Stimulated activated CD4-positive, alpha-beta T cell treated with anti-CD3 and anti-CD28 coated beads, Interleukin-1b, Interleukin-23, amount 100 ng/mL, for 1 hour (primary cell): ENCODE measurements at places on chromosomes 1 and 21.

- DNase-seq: peak; percentile 28
Measured at GRCh38 chr1:15417059-15417934, 7.6 kb downstream of the EFHD2 start.

- DNase-seq: no peak
Measured at GRCh38 chr1:26721669-26722355, 26.0 kb downstream of the ARID1A start.

DNA sequence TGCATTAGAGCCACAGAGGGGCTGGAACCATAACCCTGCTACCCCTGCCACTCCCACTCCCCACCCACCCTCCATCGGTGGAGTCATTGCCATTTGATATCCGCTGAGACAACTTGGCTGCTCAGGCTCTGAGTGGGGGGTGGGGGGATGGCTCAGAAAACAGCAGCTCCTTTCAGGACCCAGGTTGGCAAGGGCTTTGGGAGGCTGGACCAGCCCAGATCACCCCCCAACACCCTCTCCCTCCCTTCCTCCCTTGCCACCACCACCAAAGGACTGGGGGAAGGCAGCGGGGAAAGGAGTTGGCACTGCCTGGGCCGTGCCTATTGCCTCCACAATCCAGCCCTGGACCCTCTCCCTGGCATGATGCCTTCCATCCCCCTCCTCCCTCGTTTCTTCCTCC lies 1.7 kb downstream of the KCNJ10 start:
- DNase-seq: no peak

DNA sequence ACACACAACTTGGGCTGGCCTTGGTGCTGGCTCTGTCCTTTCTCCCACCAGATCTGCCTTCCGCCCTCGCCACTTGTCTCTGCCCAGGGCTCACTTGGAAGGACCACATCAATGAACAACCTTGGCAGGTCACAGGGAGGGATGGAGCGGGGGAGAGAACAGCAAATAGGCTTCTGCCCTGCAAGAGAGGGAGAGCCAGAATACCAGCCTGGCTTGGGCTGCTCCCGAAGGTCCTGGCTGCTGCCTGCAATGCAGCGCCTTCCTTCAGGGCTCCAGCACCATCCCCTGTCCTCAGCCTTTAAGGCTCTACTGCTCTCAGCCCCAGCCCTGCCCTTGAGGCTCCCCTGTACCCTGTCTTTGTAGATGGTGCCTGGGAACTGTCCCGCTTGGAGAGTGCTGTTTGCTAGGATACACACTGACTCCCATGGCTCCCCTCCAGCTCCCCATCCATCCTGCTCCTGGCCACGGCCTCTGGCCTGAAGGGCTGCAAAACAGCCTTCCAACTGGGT lies 43.8 kb downstream of the HIVEP3 start:
- no peak for DNase-seq

GRCh38 chr1:186326009-186326408 lies 49.0 kb downstream of the TPR start:
- no peak for DNase-seq

- no peak for DNase-seq
Measured at GRCh38 chr1:55309786-55310504, 94.8 kb upstream of the USP24 start.

DNA sequence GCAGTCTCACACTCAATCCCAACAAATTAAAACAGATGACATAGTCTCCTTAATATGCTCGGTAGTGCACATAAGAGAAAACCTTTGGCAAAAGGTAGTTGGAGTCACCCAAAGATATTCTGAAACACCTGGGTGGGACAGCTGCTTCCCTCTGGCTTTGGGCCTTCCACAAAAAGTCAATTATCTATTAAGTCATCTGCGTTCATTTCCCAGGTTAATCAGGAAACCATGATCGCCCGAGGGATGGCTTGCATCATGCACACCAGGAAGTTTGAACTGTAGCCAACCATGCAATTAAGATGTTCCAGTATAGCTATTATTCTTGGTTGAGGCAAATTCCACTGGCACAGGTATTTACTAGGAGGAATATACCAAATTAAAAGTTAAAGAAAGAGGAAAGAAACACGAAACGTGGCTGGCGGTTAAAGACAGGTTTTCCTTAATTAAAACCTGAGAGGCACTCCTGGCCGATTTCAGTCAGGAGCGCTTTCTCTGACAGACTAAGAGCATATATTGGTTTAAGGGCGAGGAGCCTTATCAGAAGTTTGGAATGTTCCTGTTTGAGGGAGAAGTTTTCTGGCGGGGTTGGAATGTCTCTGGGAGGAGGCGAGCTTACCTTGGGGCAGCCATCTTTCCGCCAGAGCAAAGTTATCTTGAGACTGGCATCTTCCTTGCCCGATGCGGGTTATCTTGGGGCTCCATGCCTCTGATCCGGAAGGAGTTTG lies 19.9 kb downstream of the CLDN17 start:
- no peak for DNase-seq

GRCh38 chr21:42039911-42040351 lies 29.8 kb upstream of the ZBTB21 start:
- no peak for DNase-seq

DNA sequence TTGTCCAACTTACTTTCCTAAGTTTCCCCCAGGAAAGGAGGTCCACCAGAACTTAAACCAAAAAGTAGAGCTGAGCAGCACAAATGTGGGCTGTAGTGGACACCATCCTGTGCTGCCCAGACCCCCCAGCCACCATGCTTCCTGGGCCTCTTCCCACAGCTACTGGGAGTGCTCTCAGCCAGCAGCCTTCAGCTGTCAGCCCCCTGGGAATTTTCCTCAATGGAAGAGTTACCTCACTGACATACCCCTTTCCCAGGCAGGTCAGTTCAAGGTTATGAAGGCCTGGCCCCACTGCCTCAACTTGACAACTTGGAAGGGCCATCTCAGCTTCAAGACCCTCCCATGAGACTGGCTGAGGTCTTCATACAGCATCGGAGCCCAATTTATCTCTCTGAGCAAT lies 47.7 kb downstream of the CDCP2 start:
- no peak for DNase-seq

- DNase-seq: no peak
Measured at GRCh38 chr1:112729909-112730308, 14.8 kb upstream of the PPM1J start.

DNA sequence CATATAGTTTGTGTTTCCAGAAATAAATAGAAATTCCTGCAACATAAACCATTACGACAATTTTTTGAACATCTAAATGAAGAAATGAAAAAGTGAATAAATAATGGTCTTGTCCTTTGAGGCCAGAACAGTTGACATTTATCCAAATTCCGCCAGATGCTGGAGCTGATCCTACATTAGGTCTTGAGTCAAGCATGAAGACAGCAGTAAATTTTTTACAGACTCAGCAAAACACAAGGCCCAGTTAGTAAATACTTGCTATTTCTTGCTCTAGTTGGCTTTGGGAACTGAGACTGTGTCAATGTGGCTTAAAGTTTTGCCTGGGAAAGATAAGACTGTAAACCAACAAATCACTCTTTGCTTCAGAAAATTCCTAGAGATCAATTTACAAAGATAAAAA lies 540.1 kb upstream of the RGS18 start:
- no peak for DNase-seq

- DNase-seq: no peak
Measured at GRCh38 chr1:59271561-59272260, 25.2 kb upstream of the FGGY start.

GRCh38 chr21:33023574-33024200 lies 2.0 kb upstream of the OLIG2 start:
- DNase-seq: no peak

DNA sequence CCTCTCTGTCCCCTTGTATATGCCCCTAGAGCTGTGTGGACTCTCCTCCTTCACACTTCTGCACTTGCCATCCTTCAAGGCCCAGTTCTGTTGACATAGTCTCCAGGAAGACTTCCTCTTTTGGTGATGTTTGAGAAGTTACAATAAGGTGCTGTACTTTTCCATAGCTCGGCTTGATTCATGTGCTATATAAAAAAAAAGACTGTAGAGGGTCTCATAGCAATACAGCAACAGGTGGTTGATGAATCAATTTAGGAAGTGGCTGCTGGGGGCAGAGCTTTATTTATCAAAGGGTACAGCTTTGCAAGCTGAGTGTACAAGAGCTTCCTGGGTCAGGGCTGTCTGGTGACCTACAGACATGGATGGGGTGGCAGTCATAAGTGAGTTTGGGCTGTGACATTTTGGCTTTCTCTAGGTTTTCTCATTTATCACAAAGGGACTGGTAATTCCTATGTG lies 102.7 kb downstream of the RUNX1 start:
- DNase-seq: no peak

DNA sequence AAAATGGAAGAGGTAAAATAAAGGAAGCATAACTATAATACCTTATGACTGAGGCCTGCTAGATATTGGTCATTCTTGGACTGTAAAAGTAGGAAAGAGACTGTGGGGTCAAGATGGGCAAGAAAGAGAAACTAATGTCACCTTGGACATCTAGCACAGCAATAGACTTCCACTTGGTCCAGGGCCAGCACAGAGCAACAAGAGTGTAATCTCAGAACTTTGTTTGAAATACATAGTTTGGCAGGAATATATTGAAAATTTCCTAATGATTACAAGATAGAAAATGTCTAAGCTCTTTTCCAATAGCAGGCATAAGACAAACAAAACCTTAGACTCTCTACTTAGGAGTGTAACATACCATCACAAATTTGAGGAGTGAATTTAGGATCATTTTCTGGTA lies 4.6 kb downstream of the LRRC8C start:
- no peak for DNase-seq

- no peak for DNase-seq
Measured at GRCh38 chr1:205665201-205666045, 14.9 kb downstream of the SLC45A3 start.
